ENCODE measurements at places on chromosomes 11 and 22. TPM values are rescaled to one million over a fixed set of nuclear protein-coding genes. Genes with fewer than 3 reads are reported as not detected.

GRCh38 chr22:47034905-47035419 lies 272.5 kb downstream of the TBC1D22A start:
- DNase-seq, result no peak

GRCh38 chr11:120805960-120806555 lies 217.8 kb upstream of the TBCEL start:
- no peak for DNase-seq

GRCh38 chr11:9651481-9651880 lies 12.4 kb upstream of the SWAP70 start:
- DNase-seq, result no peak

DNA sequence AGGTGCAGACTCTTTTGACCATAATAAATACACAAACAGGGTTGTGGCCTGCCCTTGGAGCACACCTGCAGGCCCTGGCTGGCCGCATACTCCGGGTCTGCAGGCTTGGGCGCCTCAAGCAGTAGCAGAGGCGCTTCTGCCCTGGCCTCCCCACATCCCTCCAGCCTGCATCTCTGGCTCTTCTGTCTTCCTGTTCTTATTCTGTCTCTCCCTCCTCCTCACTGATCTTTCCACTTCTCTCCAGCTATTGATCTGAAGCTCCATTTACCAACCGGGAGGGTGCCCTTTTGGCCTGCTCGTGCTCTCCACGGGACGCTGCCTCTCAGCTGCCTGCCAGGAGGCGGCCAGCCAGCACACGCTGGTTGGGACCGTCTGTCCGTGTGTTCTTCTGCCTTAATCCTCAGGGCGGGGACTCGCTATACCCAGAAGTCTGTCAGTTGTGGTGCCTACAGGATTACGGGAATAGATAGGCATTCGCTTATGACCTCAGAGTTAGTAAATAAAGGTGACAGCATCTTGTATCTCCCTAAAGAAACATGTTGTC lies 5.2 kb downstream of the UPB1 start:
- DNase-seq, result no peak

DNA sequence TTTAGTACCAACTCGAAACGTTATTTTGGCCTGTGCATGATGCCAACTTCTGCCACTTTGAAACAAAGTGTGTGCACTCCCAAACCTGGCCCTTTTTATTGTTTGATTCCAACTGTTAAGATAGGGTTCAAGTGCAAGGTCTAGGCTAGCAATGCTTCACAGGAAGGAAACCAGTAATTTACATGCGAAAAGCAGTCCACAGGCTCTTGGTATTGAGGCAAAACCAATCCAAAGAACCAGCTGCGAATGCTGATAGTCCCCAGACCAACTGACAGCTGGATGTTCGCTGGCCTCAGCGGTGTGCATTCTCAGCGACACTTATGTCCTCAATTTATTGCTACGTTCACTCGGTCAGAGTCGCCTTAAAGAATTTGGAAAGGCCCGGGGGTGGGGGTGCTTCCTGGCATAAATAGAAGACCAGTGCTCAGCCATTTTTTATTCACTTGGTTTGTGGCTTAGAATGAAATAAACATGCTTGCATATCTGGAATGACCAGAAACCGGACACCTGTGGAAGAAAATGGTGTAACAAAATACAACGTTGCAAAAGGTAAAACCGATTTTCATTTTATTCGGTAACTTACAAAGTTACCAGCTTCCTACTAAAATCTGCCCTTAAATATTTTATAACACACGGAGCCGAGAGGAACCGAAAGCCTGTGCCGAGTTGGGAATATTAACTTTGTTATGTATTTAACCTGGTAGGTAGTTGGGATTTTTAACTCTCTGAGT lies 1.6 kb downstream of the CPT1A start:
- peak; percentile 41 for DNase-seq

DNA sequence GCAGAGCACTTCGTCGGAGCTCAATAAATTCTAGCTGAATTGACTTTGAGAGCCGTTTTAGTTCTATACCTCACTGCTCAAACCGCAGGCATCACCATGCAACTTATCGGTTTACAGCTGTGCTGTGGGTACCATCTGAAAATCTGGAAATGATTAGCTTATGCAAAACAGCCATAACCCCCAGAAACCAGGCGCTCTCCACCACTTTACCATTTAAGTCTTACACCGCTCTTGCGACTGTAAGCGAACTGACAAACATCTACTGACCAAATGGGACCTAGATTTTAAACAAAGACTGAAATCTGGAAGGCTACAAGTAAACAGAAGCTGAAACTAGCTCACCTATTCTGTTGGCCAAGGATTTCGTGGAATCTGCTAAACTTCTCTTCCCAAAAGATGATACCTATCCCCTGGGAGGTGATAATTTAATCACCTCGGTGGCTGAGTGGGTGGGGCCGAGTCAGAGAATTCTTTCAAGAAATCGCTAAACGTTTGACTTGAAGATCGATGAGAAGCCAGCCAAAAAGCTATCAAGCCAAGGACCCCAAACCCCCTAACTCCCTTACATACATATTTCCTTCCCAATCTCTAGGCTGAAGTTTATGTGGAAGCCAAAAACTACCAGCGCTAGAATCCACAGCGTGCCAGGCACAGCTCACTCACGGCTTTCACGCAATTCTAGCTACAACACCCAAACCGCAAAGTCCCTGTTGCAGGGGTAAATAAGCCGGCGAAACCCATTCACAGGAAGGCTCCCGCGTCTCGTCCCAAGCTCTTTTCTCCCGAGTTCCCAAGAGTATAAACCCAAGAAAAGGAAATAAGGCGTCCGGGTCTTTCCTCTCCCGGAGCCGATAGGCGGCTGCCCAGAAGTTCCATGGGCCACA lies 644 bp downstream of the SPTY2D1 start:
- DNase-seq, result no peak

- DNase-seq, result no peak
Observed at GRCh38 chr11:91239359-91239758, 985.3 kb upstream of the FAT3 start.

GRCh38 chr11:67776852-67777520 lies 102.6 kb upstream of the ALDH3B2 start:
- no peak for DNase-seq

DNA sequence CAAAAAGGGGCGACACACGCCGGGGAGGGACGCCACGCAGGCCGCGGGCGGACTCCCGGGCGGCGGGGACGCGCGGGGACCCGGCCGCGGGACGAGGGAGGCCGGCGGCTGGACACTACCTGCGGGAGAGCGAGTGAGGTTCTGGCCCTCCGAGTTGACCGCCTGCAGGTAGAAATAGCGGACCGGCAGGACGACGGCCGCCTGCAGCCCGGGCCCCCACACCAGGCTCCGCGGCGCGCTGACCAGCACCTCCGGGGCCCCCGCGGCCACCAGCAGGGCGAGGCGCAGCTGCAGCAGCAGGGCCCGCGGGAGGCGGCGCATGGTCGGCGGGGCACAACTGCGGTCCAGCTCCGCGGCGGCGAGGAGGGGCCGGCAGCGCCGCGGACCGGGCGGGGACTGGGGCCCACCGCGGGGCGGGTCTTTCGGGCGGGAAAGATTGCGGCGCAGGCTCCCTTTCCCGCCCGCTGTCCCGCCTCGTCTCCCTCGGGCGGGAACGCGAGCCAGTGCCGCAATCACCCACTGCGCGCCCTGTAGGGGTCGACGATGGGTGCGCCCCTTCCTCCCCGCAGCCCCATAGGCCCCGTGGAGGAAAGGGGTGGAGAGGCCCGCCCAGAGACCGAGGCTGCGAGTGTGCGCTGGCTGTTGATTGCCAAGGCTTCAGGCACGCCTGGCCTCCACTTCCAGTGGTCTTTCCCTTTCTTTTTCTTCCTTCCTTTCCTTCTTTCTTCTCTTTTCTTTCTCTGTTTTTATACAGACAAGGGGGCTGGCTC lies at the start of gene POGLUT3:
Gene POGLUT3, minus strand, starts transcription at position 339 of the 770 bp plus-strand sequence. Its CDS starts 18 bp downstream, at position 321.
- DNase-seq, result peak; percentile 75

DNA sequence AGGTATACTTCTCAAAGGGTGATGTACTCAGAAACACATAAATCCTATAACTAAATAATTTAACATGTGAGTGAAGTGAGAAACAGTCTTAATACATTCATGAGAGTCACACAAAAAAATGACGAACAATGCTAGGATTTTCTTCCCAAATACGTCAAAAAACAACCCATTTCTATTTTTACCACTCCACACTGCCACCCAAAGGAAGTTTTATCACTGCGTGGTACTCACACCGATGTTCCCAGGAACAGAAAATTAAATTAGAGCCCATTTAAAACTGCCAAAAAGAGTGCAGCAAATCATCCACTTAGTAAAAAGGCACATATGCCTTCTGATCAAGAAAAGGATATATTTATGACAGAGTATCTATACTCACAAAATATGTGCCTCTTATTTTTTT lies 710.9 kb upstream of the FAT3 start:
- DNase-seq, result no peak

DNA sequence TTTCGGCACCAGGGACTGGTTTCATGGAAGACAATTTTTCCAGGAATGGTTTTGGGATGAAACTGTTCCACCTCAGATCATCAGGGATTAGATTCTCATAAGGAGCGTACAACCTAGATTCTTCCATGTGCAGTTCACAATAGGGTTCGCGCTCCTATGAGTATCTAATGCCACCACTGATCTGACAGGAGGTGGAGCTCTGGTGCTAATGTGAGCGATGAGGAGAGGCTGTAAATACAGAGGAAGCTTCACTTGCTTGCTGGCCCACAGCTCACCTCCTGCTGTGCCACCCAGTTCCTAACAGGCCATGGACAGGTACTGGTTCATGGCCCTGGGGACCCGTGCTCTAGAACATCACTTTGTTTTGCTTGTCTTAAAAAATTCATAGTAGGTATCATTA lies 41.8 kb upstream of the AMPD3 start:
- peak; percentile 26 for DNase-seq

DNA sequence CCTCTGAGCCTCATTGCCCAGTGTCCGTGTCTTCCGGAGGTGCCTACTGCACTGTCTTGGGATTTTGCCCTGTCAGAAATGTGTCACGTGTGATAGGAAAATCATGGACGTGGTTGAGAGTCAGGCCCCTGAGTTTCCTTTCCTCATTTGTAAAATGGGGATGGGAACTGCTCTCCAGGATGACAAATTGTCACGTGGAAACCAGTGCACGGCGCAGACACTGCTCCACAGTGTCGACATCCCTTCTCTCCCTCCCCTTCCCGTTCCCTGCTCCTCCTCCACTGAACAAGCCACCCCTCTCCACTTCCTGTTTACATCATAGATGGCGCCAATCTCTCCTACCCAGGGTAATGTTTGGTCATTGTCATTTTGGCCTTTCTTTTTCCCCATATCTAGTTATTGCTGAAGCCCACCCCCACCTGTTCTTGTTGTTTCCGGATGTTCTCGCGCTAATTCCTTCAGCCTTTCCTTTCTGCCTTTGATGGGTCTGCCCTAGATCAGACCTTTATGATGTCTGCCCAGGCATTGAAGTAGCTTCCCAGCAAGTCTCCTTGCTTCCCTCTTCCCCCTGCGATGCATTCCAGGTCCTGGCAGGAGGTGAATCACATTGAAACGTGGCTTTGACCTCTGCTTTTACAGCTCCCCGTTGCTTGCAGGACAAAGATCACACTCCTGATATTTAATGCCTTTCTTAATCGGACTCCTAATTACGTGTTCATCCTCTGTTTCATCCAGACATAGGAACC lies 91.8 kb downstream of the TBC1D22A start:
- no peak for DNase-seq

- peak; percentile 53 for DNase-seq
Observed at GRCh38 chr22:33919391-33920196, 682 bp downstream of the LARGE1 start.

DNA sequence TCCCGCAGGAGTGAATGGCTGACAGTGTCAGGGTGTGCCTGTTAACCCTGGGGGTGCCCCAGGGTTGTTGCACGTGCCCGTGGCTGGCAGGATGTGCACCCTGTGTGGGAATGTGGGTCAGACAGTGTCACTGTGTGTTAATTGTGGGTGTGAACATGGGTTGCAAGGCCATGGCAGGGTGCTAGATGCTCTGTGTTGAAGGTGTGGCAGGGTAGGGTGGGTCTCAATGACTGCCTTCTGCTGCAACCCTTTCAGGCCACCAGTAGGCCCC lies 8.3 kb downstream of the RIN1 start:
- DNase-seq, result peak; percentile 27

- no peak for DNase-seq
Observed at GRCh38 chr11:128719556-128719824, 25.6 kb downstream of the FLI1 start.

DNA sequence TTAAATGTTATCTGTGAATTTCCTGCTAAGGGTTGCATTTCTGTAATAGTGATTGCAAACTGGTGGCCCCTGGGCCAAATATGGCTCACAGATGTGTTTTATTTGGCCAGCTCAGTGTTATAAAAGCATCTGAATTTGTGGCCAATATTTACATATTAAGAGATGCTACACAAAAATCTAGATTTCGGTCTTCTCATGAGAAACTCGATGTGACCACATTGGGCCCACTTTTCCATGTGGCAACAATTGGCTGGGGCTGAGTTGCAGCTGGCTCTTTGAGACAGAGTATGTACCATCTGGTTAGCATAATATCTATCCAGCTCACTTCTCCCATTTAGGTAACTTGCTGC lies 244.5 kb upstream of the POU2AF2 start:
- no peak for DNase-seq

GRCh38 chr11:19116276-19116970 lies 545 bp upstream of the ZDHHC13 start:
- DNase-seq, result no peak

GRCh38 chr11:23990346-23991164 lies 506.3 kb upstream of the LUZP2 start:
- no peak for DNase-seq

DNA sequence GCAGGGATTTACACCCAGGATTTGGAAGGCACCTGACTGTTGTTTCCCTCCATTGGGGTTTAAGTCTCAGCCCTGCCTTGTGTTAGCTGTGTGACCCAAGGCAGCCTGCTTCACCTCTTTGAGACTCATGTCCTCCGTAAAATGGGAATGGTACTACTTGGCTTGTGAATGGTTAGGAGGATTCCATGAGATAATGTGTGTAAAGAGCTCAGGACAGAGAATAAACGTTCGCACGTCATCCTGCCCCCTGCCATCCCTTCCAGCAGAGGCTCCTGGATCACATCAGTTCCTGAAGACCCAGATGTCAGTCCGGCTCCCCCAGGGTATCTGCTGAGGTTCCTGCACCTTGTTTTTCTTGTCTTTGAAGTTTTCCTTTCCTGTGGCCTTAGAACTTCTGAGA lies 16.8 kb upstream of the ACCSL start:
- no peak for DNase-seq

- DNase-seq, result no peak
Observed at GRCh38 chr11:114168691-114169090, 109.2 kb downstream of the ZBTB16 start.

DNA sequence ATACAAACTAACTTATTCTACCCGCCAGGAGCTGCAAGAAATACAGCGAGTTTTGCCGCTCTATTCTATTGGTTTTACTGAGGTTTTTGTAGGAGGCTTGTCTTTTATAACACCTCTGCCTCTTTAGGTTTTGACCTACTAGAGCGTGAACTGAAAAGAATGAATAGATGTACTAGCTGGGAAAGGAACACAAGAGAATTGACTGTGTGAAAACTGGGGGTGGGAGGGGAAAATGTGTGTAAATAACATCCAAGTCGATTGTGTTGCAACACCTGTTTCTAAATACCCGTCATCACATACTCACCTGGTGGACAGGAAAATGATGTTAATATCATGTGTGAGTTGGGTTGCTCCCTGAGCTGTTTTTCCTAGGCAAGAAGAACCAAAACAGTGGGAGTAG lies 12.9 kb upstream of the JHY start:
- no peak for DNase-seq

MS4A14 gene
- total RNA-seq, result not detected

ARHGEF12 gene
- total RNA-seq, result 20.4 TPM

E2F8 gene
- total RNA-seq, result 7.7 TPM

ABCC8 gene
- not detected for total RNA-seq

TUBA8 gene
- not detected for total RNA-seq

KCNE3 gene
- 0.06 TPM for total RNA-seq

OR51B5 gene
- 0.11 TPM for total RNA-seq

CD3G gene
- not detected for total RNA-seq

SLC5A4 gene
- total RNA-seq, result not detected
